Subcutaneous preadipocyte (primary cell): ENCODE measurements at places on chromosomes 13 and 19. TPM values are rescaled to one million over a fixed set of nuclear protein-coding genes. Genes with fewer than 3 reads are reported as not detected.

The PSG2 gene
- not detected in 2 replicates for total RNA-seq

The PALM3 gene
- total RNA-seq = not detected in 2 replicates

The PLEKHA4 gene
- 16.4 and 21.3 TPM in 2 replicates for total RNA-seq

The CCDC169 gene
- 3.7 and 4.5 TPM in 2 replicates for total RNA-seq

The PSG1 gene
- total RNA-seq = under 0.01 TPM in 2 replicates

The NLRP4 gene
- not detected in 2 replicates for total RNA-seq

The ZNF132 gene
- total RNA-seq = 7.0 and 7.2 TPM in 2 replicates

The MISP3 gene
- total RNA-seq = 0.39 and 0.73 TPM in 2 replicates

The SERPINE3 gene
- total RNA-seq = under 0.01 TPM in 1 of 2 replicates, not detected in the other
